ENCODE measurements at places on chromosomes 7 and 10.

DNA sequence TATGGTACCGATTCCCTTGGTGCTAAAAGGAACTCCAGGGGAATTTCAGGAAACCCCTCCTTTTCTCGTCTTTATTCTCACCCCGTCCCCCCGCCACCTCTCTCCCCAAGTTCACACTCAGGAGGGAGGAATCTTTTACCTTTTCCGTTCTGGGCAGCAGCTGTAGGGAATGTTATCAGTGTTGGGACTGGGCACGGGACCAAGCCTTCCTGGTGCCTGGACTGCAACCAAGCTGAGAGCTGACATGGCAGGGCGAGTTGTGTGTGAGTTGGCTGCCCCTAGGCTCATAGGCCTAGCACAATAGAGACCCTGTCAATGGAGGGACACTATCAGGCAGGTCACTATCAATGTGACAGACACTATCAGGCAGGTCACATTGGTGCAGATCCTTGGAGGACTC lies 121.4 kb downstream of the TCF7L2 start:
- DNase-seq: no peak

DNA sequence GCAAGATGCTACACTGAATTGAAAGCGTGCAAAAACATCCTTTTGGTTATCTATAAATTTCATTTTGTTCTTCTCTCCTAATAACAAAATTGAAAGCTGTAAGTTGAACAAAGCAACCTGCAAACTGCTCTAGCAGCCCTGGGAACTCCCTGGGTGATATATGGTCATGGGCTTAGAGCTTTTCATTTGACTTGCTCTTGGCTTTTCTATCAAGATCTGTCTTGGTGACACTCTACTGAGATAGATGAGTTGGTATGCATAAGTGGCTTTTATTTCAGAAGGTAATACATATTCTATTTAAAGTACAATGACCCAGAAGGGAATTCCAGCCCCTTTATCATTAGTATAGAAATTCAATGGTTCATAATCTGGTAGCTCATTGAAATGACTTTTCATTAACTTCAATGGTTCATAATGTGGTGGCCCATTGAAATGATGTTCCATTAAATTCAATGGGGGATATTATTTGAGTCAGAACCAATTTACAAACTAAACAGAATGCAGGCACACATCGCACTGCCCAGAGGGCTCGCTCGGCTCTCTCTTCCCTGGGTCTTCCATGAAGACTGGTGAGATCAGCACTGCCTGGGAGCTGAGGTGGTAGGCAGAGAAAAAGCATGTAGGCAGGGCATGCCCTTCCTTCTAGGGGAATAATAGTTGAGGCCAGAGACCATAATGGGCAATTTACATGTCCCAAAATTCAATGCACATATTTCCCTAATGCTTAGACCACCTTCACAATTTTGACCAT lies 10.1 kb upstream of the KCNMA1 start:
- no peak for DNase-seq

DNA sequence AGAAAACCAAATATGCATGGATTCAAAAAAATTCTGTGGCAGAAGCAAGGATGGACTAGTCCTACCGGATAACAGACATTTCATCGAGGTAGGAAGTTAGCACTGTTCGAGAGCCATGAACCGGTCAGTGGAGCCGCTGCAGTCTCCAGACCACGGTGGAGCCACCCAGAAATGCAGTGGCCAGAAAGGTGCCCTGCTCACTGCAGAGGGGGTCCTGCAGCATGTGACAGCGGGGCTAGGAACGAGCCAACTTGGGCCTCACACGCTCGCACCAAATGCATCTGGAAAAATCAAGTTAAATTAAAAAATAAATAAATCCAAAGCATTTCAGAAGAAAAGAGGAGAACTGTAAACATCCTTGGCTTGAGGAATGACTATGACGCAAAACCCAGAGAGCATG lies 13.1 kb upstream of the CFAP46 start:
- DNase-seq: peak; percentile 44

GRCh38 chr7:49398746-49399145 lies 374.7 kb upstream of the VWC2 start:
- DNase-seq: no peak

DNA sequence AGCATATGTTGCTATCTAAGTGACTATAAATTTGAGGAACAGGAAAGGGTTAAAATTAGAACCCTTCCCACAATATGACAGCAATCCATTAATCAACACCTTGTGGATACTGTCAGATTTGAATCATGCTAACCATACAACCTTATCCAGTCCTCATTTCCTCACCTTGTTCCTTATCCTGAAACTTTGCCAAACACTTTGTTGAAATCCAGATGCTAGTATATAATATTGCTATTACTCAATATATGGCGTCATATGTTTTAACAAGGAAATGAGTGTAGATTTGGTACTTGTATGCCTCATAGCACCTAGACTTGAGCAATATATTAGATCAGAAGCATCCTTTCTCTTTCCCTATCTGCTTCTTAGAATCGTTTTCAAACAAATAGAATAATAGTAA lies 66.3 kb upstream of the SLC25A13 start:
- DNase-seq: no peak

GRCh38 chr10:3805201-3805790 lies 20.3 kb upstream of the KLF6 start:
- peak; percentile 80 for DNase-seq

- DNase-seq: no peak
Observed at GRCh38 chr10:86705139-86705538, 36.8 kb downstream of the LDB3 start.

DNA sequence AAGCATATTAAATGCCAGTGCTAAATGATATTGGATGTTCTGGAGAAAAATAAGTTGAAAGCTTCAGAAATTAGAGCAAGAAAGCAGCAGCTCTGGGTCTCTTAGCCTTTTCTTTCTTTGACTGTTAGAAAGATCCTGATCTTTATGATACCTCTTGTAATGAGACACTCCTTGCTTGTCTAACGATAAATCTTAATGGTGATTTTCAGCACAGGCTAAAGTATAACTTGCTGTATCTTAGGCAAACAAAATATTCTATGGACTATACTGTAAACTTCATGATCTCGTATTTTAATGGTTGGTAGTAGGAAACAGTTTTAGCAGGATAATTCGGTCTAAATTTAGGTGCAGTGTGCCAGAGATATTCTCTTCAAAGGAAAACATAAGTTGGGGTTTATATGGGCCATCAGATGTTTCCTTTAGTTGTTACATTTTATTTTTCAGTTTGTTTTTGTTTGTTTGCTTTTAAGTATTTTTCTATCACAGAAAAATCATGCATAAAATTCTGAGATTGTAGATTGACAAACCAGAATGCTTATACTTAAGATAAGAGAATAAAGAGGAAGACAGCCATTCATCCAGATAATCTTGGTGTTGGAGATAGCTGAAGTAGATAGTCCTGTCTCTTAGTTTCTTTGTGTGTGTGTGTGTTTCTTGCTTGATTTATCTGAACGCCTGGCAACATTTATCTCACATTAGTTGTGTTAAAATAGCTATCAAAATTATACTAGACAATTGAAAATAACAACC lies 4.7 kb downstream of the CASD1 start:
- no peak for DNase-seq

DNA sequence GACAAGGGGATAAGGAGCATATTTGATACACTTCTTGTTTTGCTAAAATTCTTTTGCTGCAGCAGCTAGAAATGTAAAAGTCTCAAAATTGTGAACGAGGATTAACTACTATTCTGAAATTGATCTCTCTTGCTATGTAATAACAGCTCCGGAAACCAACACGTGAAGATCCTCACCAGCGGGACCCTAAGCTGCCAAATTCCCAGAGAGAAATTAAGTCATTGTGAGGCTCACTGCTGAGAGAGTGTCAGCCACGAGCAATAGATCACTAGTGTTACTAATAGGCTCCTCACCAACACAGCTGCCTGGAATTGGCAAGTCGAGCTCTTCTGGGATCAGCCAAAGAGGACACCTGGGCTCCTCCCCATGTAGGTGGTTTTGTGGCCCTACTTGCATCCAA lies 5.6 kb upstream of the VWA2 start:
- no peak for DNase-seq

GRCh38 chr10:33273295-33274002 lies 61.0 kb downstream of the NRP1 start:
- DNase-seq: no peak

DNA sequence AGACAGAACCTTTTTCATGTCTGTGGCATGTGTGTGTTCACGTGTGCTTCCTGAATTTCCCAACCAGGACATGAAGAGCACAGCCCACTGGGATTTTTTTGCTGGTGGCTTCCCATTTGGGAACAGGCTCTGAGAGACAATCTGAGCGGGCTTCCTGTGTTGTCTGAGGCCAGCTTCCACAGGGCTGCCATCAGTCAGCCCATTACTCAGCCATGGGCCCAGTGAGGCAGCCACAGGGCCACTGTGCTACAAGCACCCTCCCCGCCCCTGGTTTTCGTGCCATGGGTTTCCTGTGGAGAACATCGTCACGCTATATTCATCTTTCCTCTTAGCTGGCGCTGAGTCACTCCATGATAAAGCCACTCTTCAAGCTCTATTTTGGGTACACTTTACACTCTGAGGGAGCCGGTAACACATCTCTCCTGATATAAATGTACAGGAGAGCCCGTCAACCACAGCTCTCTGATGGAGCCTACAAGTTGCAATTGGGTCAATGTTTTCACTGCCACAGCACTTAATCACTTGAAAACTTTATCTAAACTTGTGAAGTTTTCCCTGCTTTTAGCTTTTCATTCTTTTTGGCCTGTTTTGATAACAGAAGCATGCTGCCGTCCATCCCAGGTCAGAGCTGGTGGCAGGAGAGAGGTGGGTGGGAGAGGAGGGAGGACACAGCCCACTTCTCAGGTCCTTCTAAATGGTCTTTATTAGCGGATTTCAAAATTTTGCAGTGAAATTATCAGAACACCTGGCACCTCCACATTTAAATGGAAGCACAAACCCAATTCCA lies 96.9 kb downstream of the HIPK2 start:
- DNase-seq: peak; percentile 88

GRCh38 chr7:38070718-38071117 lies 107.3 kb upstream of the STARD3NL start:
- DNase-seq: no peak

GRCh38 chr7:150332852-150333635 lies 8.4 kb downstream of the RARRES2 start:
- DNase-seq: no peak

- DNase-seq: peak; percentile 57
Observed at GRCh38 chr7:389911-390601, 100.1 kb downstream of the FOXL3 start.

DNA sequence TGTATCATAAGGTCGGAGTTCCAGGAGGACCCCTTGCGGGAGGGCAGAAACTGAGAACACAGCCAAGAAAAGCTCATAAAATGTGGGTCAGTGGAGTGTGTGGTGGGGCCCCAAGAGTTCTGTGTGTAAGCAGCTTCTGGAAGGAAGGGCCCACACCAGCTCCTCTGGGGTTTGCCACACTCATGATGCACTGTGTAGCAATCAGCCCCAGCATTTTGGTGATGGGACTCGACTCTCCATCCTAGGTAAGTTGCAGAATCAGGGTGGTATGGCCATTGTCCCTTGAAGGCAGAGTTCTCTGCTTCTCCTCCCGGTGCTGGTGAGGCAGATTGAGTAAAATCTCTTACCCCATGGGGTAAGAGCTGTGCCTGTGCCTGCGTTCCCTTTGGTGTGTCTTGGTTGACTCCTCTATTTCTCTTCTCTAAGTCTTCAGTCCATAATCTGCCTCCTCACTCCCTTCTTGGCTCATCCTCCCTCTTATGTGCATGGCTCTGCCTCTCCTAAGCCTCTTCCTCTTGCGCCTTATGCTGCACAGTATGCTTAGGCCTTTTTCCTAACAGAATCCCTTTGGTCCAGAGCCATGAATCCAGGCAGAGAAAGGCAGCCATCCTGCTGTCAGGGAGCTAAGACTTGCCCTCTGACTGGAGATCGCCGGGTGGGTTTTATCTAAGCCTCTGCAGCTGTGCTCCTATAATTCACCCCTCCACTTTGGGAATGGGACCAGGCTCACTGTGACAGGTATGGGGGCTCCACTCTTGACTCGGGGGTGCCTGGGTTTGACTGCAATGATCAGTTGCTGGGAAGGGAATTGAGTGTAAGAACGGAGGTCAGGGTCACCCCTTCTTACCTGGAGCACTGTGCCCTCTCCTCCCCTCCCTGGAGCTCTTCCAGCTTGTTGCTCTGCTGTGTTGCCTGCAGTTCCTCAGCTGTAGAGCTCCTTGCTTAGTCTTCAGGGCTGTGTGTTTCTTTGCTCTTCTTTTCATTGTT lies 17.8 kb downstream of the PRSS2 start:
- no peak for DNase-seq

GRCh38 chr10:71424496-71425194 lies 27.9 kb downstream of the CDH23 start:
- no peak for DNase-seq

GRCh38 chr10:46549171-46550075 lies 7.0 kb downstream of the GPRIN2 start:
- peak; percentile 64 for DNase-seq

DNA sequence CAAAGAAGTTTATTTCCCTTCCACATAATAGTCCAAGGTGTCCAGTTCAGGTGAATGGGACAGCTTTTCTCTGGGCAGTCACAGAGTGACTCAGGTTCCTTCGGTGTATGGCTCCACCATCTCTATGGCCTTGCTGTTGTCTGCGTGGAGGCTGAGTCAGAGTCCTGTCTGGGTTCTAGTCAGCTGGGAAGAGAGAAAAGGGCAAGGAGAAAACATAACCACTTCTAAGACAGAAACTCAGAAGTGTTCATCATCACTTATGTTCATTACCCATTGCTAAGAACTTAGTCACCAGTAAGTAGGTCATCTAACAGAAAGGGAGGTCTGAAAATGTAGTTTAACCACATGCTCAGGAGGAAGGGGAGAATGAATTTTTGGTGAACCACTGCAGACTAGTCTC lies 32.4 kb upstream of the CCDC7 start:
- peak; percentile 79 for DNase-seq

GRCh38 chr7:8590225-8590624 lies 156.8 kb downstream of the NXPH1 start:
- no peak for DNase-seq

- no peak for DNase-seq
Observed at GRCh38 chr7:150860978-150861295, 8.6 kb downstream of the AOC1 start.

- DNase-seq: peak; percentile 50
Observed at GRCh38 chr10:43253461-43254198, 13.2 kb downstream of the RASGEF1A start.

- peak; percentile 78 for DNase-seq
Observed at GRCh38 chr7:98202367-98203195, 8.7 kb upstream of the BHLHA15 start.

DNA sequence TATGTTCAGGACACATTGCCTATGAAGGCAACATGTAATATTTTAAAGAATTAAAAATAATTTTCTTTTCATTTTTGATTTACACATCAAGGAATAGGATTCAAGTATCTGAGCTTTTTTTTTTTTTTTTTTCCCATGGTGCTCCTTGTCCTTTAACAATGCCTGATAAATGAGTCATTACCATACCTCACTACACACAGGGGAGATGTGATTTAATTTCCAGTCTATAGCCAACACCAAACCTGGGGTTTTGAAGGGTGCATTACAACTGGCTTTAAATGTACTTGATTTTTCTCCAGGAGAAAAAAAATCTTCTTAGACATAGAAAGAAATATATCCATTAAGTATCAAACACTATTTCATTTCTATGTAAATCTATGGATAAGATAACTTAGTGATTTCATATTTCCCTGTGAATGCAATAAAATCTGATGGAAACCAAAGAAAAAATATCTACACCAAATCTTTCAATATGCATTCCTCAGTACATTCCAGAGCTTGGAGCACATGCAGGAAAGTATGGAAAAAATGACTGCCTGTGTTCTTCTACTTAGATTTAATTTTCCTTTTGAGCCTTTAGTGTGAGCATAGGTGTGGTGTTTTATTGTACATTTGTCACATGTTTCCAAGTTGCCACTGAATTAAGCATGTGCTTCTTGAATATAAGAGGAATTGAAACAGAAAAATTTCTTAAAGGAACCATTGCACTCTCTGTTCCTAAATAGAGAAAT lies 204.8 kb upstream of the MEOX2 start:
- DNase-seq: no peak
